ENCODE measurements at places on chromosomes 7 and 10.
A peak's percentile ranks its signal among the peaks of the same experiment; 100 is the strongest.

DNA sequence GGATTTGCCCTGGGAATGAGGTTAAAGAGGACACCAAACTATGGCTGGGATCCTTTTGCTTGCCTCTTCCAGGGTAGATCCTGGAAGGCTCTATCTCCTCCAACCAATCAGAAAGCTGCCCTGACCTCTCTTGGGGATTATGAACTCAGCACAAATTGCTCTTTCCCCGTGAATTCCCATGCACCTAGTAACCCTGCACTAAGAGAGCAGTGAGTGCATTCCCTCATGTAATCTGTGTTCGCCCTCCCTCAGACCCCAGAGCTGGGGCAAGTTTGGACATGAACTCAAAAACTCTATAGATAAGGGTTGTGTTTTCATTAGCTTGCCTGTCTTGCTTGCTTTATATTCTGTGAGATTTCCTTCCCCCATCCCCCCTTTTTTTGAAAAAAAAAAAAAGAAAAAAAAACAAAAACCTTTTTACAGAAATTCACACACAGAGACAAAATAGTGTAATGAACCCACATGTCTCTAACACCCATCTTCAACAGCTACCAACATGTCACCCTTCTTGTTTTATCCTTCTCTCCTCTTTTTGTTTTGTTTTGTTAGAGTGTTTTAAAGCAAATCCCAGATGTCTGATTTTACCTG, 225.5 kb upstream of the TCF7L2 start:
- DNase-seq: no peak

GRCh38 chr10:30987463-30987862, 44.2 kb downstream of the ZNF438 start:
- DNase-seq: no peak

GRCh38 chr7:50211130-50212015, 93.1 kb upstream of the IKZF1 start:
- DNase-seq: no peak

DNA sequence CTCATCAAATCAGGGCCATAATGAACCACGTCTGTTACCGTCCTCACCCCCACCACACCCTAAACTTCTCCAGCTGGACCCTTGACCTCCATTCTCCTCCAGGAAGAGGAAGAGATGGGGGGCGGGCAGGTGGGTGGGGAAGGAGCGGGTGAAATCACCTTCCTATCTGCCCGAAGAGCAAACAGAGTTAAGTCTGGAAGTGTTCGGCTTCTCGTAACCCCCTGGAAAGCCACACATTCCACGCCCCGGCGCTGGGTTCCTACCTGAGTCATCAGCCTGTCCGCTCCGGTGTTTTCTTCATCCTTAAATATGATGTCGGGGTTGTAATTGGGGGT, 736 bp downstream of the SHH start:
- no peak for DNase-seq

DNA sequence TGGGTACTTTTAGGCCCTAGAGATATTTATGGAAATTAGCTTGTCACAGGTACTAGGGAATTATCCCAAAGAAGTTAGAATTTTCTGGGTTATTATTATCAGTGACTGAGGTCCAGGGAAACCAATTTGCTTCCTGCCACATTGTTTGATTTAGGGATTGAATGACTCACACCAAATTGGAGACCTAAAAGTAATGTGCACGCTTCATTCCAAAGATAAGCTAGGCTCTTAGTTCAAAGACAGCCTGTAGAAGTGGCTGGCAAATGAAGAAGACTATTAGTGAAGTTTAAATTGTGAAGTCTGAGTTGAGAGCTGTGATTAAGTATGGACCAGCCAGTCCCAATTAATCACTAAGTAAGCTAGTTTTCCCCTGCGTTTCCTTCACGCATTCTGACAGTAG, 188.1 kb upstream of the MYO3A start:
- no peak for DNase-seq

DNA sequence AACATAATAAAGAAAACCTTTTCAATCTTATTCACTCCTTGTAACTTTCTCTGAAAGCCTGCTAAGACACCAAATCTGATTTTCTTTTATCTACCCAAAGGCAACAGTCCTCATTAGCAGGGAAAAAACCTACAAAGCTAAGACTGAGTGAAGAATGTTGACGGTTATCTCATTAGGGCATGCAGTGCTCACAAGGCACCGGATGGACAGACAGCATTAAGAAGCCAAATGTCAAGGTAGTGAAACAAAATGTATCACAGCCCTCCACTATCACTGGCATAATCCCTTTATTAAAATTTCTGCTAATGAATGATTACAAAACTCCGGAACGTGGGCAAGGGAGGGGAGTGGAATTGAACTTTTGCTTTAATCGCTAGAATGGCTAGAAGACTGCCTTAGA, 442.8 kb downstream of the NEBL start:
- DNase-seq: no peak

DNA sequence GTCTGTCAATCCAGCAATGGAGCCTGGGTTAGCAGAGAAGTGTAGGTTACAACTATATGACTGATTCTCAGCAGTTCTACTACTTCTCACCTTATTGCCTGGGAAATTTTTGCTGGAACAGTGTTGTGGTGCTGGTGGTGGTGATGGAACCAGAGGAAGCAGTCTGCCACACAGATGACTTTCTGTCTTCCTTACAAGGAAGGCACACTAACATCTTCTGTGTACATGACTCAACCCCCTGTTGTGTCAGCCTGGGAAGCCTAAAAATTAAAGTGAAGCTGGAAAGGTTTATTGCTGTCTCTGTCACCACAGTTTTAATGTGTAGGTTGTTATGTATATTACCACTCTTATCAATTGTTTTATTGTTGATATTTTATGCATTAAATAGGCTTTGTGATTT, 40.3 kb downstream of the ANKRD7 start:
- no peak for DNase-seq

GRCh38 chr7:45881759-45882464, 6.4 kb upstream of the IGFBP1 start:
- DNase-seq: no peak

DNA sequence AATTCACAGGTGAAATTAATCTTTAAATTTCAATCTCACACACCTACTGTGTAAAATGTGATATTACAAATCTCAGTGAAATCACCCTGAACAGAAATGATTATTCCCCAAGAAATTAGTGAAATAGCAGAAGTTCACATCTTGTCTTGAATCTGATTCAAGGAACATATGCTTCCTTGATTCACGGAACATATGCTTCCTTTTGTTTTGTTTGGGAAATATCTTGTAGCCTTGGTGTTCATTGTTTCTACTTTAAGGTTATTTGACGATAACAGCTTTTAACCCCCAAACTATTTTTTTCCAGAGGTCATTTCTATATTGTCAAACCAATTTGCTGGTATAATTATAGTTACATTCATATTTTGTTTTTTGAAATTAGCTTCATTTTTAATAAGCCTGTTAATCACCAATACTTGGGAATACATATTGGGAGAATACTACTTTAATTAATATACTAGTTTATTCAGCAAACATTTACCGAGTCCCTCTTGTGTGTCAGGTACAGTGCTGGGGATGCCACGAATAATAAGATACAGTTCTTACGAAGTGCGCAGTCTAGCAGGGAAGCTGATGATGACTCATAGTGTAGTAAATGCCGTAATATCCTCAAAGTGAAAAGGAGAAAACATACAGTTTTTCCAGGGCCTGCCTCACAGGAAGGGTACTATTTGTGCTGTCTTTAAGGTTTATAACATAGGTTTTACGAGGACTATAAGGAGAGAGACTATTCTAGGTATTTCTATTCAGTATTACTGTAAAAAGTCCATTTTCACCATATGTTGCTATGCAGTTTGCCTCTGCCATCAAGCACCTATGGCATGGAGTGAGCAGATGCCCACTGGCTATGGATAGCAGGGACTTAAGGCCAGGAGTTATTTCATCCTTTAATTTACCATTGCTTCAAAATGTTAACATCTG, 32.5 kb downstream of the PRKAR2B start:
- DNase-seq: no peak

GRCh38 chr7:73770002-73770859, at the start of gene CLDN3:
TSS of gene CLDN3 (minus strand) at chr7:73770270. CDS start at chr7:73770049, 221 bp downstream.
- DNase-seq: peak; percentile 27

DNA sequence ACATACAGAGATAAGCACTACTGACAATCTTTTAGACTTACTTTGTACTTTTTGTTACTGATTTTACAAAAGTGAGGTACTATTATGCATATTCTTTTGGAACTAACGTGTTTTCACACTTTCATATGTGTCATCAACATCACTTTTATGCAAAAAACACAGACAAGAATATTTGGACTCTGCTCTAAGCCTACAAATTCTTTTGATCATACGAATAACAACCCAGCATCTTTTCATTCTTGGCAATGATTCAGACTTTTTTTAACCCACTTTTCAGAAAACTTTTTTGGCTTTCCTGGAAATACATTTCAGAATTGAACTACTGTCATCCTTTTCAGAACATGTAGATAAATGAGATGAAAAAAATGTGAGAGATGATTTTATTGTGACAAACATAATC, 30.2 kb downstream of the USP6NL start:
- no peak for DNase-seq

DNA sequence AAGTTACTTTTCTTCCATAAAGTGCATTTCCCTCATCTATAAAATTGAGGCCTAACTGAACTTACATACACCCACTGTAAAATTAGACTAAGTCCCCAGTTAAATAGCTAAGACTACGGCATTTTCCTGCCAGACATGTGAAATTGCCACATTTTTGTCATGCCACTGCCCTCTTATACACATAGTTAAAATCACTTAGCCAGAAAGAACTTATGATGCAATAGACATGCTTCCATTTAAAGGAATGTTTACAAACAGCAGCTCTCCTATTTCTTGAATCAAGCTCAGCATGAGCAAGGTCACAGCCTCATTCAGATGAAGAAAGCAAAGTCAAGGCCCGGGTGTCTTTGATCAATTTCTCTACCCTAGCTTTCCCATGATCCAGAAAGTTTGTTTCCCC, 175.7 kb downstream of the LRRN3 start:
- DNase-seq: no peak

- no peak for DNase-seq
Observed at GRCh38 chr7:40014376-40014775, 64.3 kb downstream of the CDK13 start.

DNA sequence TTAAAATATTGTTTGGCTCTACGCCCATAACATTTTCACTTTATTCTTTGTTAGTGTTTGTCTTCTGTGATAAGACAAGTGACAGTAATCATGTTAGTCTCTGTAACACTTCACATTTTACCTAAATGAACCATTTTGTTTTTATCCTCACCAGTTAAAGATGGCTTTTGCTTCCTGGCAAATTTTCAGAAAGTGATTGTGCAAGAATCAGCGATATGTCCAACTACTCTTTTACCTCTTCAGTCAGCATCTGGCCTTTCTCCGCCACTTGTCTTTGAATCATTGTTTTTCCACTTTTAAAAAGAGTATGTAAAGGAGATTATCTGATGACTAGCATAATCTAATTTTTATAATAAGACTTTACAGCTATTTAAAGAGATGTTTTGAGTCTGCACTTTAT, 3.5 kb downstream of the DGKB start:
- no peak for DNase-seq

- no peak for DNase-seq
Observed at GRCh38 chr10:104351919-104352318, 1.7 kb upstream of the CFAP58 start.

GRCh38 chr10:89853781-89854191, 152.4 kb downstream of the KIF20B start:
- no peak for DNase-seq

DNA sequence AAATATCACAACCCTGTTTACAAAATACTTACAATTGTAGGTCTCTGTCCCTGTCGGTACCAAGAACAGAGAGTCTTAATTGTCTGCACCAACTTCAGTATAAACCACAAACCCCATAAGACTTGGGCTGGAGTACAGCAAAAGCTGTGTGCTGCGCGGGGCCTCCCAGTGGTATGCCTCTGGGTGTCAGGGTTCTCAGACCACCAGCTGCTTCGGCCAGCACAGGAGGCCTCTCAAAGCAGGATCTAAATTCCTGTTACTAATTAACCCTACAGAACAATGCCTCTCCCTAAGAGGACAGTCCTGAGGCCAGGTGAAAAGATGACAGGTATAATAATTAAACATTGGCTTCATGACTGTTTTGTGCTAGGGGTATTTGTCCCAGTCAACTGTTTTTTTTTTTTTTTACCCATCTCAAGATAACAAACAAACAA, 957 bp upstream of the SVIL start:
- no peak for DNase-seq

DNA sequence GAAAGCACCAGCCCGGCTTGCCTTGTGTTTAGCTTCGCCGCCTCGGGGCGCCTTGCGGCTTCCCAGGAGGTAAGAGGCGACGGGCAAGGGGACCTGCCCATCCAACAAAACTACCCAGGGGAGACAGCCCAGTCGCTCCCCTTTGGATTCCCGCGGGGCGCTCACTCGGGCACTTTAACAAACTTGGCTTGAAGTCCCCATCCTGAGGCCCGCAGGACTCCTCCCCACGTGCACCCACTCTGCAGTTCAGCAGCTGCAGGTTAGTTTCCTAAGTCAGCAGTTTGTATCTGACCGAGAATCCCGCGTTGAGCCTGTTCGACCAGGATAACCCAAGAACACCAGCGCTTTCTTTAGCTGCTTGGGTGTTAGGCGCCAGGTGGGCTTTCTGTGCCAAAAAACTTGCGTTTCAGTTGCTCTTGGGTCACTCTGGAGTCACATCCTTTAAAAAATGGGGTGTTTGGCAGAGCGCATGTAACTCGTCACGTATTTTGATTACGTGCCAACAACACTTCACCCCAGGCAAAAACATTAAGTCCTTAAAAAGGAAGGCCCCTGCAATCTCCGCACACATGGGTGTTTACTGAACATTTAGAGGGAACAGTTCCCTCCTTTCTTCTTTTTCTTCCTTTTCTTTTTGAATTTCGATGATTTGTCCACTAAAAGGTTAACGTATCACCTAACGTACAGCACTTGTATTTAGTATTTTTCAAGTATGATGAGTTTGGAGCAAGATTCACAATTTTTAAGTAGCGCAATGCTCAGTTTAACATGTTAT, 876 bp downstream of the DNAH11 start:
- no peak for DNase-seq

GRCh38 chr10:130177250-130177649, 41.1 kb downstream of the GLRX3 start:
- DNase-seq: no peak

- DNase-seq: no peak
Observed at GRCh38 chr7:95776561-95777185, 4.3 kb downstream of the DYNC1I1 start.

GRCh38 chr7:151448261-151449252, 8.6 kb upstream of the CRYGN start:
- DNase-seq: peak; percentile 76

DNA sequence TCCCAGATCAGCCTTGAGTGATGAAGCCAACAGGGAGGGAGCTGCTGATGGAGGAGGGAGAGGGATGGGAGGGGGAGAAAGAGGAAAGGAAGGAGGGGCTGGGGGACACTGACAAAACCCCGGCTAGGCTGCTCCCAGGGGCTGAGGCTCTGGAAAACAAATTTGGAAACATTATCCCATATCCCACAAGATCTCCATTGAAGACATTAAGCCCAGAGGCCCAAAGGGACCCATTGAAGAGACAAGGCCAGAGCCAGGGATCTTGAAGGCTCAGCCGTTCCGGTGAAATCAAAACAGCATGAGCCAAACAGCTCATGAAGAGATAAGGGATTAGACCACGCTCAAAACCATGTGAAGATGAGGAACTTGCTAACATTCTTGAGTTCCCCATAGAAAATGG, 184.3 kb upstream of the ITGB1 start:
- no peak for DNase-seq

- no peak for DNase-seq
Observed at GRCh38 chr7:12596225-12596790, 25.8 kb downstream of the SCIN start.

Measured in stimulated activated CD4-positive, alpha-beta T cell treated with anti-CD3 and anti-CD28 coated beads, Interleukin-4, amount 100 ng/mL, for 1 hour (primary cell).